ENCODE measurements at places on chromosomes 6 and 20.

- DNase-seq: no peak
These were observed 40.2 kb downstream of the PLEKHG1 start for GRCh38 chr6:150639823-150640331.

DNA sequence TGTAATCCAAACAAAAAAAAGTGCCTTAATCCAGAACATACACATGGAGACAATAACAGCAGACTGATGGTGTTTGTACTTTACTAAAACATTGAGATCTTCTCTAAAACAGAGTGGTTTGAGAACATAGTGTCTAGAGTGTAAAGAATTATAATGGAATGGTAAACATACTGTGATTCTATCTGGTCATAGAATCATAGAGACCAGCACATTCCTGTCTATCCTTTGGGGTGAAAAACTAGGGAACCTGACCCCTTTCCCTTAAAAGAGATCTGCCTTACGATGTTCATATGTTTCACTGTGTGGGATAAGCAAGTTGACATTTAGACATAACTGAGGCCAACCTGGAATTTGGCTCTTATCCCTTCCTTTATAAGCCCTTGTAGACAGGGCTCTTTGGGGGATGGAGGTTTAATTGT lies 55.7 kb downstream of the TRMT11 start:
- no peak for DNase-seq

DNA sequence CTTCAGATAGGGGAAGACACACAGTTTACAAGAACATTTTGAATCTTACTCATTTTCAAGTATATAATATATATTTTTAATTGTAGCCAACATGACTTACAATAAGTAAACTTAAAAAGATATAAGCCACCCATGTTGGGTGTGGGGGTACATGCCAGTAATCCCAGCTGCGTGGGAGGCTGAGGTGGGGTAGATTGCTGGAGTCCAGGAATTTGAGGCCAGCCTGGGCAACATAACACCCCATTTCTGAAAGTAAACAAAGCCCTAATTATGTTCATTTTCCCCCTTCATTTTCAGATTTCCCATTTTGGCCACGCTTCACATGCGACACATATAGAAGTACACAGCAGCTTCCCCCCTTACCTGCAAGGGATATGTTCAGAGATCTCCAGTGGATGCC lies 30.5 kb downstream of the SERPINB6 start:
- no peak for DNase-seq

GRCh38 chr6:30494291-30494861 lies 5.1 kb downstream of the HLA-E start:
- peak; percentile 9 for DNase-seq

- DNase-seq: no peak
These were observed 140.4 kb downstream of the IMPG1 start for GRCh38 chr6:75932067-75932466.
